ENCODE measurements at places on chromosomes 16 and 17. TPM values are rescaled to one million over a fixed set of nuclear protein-coding genes. Genes with fewer than 3 reads are reported as not detected.

- peaks cover 41% of the 10 kb centered on the region for H3K36me3 ChIP-seq
- no peak for DNase-seq
- no peak overlapping the region for H3K27ac ChIP-seq
- no peaks in the 10 kb centered on the region for H3K27me3 ChIP-seq
- H3K4me1 ChIP-seq, result peaks cover 2% of the 10 kb centered on the region
These were observed 48.1 kb upstream of the GOSR1 start for GRCh38 chr17:30429155-30429554.

DNA sequence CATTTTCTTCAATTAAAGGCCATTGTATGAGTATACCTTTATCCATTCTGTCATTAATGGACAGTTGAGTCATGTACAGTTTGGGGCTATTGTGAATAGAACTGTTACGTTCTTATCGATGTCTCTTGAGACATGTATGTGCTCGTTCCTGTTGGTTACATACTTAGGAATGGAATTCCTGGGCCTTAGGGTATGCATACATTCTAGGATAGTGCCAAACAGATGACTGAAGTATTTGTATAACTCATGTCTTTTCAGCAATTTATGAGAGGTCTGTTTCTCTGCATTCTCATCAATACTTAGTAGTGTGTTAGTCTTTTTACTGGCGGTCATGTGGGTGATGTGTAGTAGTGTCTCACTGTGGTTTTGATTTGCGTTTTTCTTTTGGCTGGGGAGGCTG lies 81.2 kb downstream of the USP22 start:
- H3K27ac ChIP-seq, result no peak overlapping the region
- H3K4me3 ChIP-seq, result no peak overlapping the region
- H3K27me3 ChIP-seq, result peaks cover 20% of the 10 kb centered on the region
- no peaks in the 10 kb centered on the region for H3K36me3 ChIP-seq

DNA sequence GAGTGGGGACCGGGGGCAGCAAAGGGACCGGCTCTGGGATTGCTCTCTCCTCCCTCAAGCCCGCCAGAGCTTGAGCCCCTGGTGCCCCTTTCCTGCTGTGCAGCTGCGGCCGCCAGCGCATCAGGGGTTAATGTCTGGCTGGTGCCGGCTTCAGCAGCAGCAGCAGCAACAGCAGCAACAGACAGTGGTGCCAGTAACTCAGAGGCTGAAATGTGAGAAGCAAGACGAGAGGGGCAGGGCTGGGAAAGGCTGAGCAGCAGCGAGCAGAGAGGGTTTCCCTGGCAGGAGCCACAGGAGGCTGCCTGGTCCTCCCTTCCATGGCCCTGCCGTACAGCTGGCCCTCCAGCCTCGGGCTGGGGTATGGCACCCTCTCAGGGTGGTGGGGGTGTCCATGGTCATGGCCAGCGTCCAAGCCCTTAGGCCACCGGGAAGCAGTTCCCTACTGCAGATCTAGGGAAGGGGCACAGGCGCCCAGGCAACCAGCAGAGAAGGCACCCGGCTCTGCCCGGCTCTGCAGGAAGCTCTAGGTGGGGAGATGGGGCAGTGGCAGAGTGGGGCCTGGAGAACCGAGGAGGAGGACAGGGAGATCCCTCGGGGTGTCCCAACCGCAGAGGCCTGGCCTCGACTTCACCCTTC lies 21.1 kb upstream of the TFAP4 start:
- peaks cover 8% of the 10 kb centered on the region for H3K27me3 ChIP-seq
- no peak for DNase-seq
- H3K27ac ChIP-seq, result no peak overlapping the region
- H3K36me3 ChIP-seq, result no peaks in the 10 kb centered on the region

- no peaks in the 10 kb centered on the region for H3K27me3 ChIP-seq
- DNase-seq, result no peak
- no peak overlapping the region for H3K27ac ChIP-seq
- no peaks in the 10 kb centered on the region for H3K36me3 ChIP-seq
These were observed 13.9 kb upstream of the ABCA8 start for GRCh38 chr17:68969101-68969500.

GRCh38 chr16:64534180-64534780 lies 587.6 kb downstream of the CDH11 start:
- no peaks in the 10 kb centered on the region for H3K27me3 ChIP-seq
- H3K27ac ChIP-seq, result no peak overlapping the region
- no peaks in the 10 kb centered on the region for H3K4me1 ChIP-seq
- H3K36me3 ChIP-seq, result no peaks in the 10 kb centered on the region

DNA sequence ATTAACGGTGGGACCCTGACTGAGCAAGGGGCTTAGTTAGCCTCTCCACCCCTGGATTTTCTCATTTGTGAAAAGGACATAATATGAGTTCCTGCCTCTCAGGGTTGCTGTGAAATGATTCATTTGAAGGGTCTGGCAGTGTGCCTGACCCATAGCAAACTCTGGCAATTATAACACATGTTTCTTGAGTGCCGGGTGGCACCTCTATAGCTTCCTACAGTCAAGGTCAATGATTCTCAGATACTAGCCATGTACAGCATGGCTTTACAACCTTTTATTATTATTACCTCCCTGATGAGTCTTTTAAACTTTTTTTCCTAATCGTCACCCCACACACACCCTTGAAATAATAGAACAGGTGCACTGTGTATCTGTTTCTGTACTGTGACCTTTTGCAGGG lies 42.1 kb downstream of the TMEM114 start:
- no peaks in the 10 kb centered on the region for H3K4me1 ChIP-seq
- no peak overlapping the region for H3K27ac ChIP-seq
- H3K4me3 ChIP-seq, result no peak overlapping the region
- H3K36me3 ChIP-seq, result no peaks in the 10 kb centered on the region
- no peak for DNase-seq

DNA sequence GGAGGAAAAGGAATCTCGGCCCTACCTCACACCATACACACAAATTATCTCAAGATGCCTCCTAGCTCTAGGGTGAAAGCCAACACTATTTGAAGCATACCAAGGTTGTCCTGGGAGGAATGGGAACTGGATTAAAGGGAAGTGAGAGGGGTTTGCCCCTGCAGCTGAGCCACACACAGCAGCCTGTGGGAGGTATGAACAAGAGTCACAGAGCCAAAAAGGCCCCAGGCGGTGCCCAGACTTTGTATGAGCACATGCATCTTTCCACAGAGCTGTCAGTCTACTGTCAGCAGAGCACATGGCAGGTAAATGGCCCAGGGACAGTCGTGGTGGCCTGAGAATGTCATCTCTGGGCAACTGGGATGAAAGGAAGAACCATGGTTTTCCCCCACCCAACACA lies 31.0 kb upstream of the RCVRN start:
- no peak overlapping the region for H3K4me3 ChIP-seq
- no peaks in the 10 kb centered on the region for H3K4me1 ChIP-seq
- H3K27ac ChIP-seq, result no peak overlapping the region
- DNase-seq, result no peak
- H3K27me3 ChIP-seq, result no peaks in the 10 kb centered on the region

- DNase-seq, result no peak
- peaks cover 25% of the 10 kb centered on the region for H3K36me3 ChIP-seq
- no peak overlapping the region for H3K4me3 ChIP-seq
- no peak overlapping the region for H3K27ac ChIP-seq
These were observed 112.7 kb downstream of the BRIP1 start for GRCh38 chr17:61750656-61751055.

DNA sequence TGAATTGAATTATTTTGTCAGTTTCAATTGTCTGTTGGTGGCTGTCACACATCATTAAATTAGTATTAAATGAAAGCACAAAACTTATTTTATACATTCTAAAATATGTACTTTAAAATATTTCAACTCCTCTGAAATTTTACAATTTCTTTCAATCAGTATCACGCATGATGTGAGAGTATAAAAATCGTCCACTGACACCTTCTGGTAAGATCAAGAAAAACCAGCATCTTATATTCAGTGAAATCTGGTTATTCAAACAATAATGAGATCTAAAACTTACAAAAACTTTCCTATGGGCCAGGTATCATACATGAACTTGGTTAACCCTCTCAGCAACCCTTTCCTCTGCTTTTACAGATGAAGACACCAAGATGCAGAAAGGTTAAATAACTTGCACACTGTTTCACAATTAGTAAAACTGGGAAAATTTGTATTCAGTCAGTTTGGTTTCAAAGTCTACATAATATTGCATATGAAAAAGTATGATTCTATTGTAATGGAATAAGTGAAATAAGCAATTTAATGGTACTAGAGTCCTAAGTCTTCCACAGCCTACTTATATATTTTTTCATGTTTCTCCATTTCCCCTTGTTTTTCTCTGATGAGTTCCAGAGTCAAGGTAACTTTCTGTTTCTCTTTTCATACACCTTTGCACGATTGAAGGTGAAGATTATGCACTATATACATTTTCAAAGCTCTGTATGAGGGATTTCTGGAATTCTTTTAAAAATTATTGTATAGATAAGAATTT lies 58.7 kb downstream of the EFCAB5 start:
- peaks cover 5% of the 10 kb centered on the region for H3K27me3 ChIP-seq
- H3K4me3 ChIP-seq, result no peak overlapping the region
- H3K27ac ChIP-seq, result no peak overlapping the region
- H3K4me1 ChIP-seq, result peaks cover 11% of the 10 kb centered on the region
- H3K36me3 ChIP-seq, result no peaks in the 10 kb centered on the region

DNA sequence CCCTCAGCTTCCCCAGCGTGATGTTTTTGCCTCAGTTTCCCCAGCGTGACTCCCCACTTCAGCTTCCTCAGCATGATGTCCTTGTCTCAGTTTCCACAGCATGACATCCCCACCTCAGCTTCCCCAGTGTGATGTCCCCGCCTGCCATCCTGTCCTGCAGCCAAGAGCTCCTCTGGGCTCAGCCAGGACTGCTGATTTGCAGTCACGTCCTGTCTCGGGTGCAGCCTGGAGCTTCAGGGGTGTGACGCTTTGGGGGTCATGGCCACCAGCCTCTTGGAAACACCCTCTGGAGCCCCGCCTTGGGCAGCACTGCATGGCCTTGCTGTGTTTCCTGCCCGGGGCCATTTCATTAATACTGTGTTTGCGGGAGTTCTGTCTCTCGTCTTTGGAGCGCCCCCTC lies 16.5 kb upstream of the NUDT16L1 start:
- H3K36me3 ChIP-seq, result peaks cover 31% of the 10 kb centered on the region
- peak overlapping the region; percentile 85 for H3K4me3 ChIP-seq
- peak; percentile 69 for DNase-seq
- peaks cover 26% of the 10 kb centered on the region for H3K4me1 ChIP-seq
- no peaks in the 10 kb centered on the region for H3K27me3 ChIP-seq

GRCh38 chr16:80804056-80804525 lies 307 bp downstream of the CDYL2 start:
- DNase-seq, result peak; percentile 89
- peak overlapping the region; percentile 93 for H3K4me3 ChIP-seq
- no peaks in the 10 kb centered on the region for H3K27me3 ChIP-seq

DNA sequence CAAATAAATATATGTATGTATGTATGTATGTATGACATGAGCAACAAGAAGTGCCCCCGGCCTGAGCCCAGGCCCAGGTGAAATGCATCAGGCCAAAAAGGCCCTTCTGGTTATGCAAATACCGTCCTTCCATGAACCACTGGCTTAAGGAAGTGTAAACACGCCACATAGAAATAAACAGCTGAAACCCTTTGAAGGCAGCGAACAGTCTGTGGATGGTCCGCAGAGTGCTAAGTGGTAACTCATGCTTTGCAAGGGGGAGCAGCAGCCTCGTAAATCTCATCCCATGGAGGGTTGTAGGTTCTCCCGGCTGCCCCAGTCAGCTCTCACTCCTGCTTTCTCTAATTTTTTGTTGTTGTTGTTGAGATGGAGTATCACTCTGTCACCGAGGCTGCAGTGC lies 36.7 kb downstream of the COTL1 start:
- H3K27ac ChIP-seq, result peak overlapping the region; percentile 53
- no peak overlapping the region for H3K4me3 ChIP-seq
- peaks cover 53% of the 10 kb centered on the region for H3K4me1 ChIP-seq

DNA sequence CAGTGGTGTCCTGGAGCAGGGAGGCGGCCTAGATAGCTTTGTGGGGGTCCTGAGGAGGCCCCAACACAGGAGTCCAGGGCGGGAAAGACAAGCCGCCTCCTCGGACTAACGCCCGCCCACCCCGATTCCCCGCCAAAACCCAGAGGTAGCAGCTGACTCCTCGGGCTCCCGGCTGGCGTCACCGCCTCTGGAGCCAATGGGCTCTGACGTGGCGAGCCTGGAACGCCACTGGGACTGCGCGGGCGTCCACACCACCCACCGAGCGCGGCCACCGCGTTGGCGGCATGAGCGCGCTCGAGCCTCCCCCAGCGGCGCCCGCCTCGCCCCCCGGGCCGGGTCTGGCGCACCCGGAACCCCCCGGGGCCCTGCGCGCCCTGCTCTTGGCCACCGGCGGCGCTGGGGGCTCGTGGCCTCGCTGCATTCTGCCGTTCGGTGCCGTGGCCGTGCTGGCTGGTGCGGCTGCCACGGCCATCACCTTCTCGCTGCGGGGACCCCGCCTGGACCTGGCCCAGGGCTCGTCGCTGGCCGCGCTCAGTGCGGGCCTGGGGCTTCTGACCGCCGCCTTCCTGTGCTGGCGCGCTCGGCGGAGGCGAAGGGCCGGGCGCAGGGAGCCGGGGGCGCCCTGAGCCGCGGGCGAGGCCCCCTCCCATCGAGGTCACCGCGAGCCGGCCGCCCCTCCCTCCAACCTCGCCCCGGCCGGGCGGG lies 3.4 kb upstream of the NTN3 start:
- H3K4me1 ChIP-seq, result peaks cover 2% of the 10 kb centered on the region
- H3K4me3 ChIP-seq, result no peak overlapping the region
- DNase-seq, result no peak
- H3K27me3 ChIP-seq, result peaks cover 21% of the 10 kb centered on the region
- H3K27ac ChIP-seq, result no peak overlapping the region
- H3K36me3 ChIP-seq, result no peaks in the 10 kb centered on the region

DNA sequence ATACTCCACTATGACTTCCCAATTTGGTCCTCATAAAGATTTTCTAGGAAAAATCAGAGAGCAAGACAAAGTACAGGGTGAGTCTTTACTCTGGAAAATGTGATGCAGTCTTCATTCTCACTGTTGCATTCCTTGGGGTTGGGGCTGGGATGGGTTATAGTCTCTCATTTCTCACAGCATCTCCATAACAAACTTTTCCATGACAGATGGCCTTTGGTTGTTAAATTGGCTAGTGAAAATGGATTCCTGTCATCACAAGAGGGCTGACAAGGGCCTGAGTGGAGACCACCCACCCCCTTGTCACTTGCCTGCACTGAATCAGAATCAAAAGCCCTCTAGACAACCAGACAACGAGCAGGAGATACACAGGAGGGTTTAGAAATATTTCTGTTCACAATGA lies 174.6 kb downstream of the AATF start:
- no peak overlapping the region for H3K4me3 ChIP-seq
- H3K27ac ChIP-seq, result no peak overlapping the region
- DNase-seq, result no peak
- no peaks in the 10 kb centered on the region for H3K27me3 ChIP-seq
- H3K36me3 ChIP-seq, result peaks cover 48% of the 10 kb centered on the region

The NATD1 gene
- total RNA-seq, result 1.1 TPM

The BCKDK gene
- 44.9 TPM for total RNA-seq

The KPNB1 gene
- 736 TPM for total RNA-seq

The SEPTIN12 gene
- not detected for total RNA-seq

The GRIN2A gene
- not detected for total RNA-seq

The MYH8 gene
- not detected for total RNA-seq

The KRTAP1-3 gene
- total RNA-seq, result not detected

The TMEM204 gene
- 20.8 TPM for total RNA-seq

The COQ7 gene
- total RNA-seq, result 21.6 TPM

The RNF167 gene
- 125 TPM for total RNA-seq

The PAM16 gene
- 104 TPM for total RNA-seq

The CSH2 gene
- not detected for total RNA-seq
